Osteoblast (primary cell): ENCODE measurements at places on chromosomes 2 and 18. TPM values are rescaled to one million over a fixed set of nuclear protein-coding genes. Genes with fewer than 3 reads are reported as not detected.

- no peaks in the 10 kb centered on the region for H3K36me3 ChIP-seq
- no peaks in the 10 kb centered on the region for H3K27me3 ChIP-seq
- H3K4me1 ChIP-seq: peaks cover 19% of the 10 kb centered on the region
- peak; percentile 98 for DNase-seq
- H3K27ac ChIP-seq: peak overlapping the region; percentile 70
- no peak overlapping the region for H3K4me3 ChIP-seq
Measured at GRCh38 chr2:128563348-128563687, 244.7 kb upstream of the HS6ST1 start.

DNA sequence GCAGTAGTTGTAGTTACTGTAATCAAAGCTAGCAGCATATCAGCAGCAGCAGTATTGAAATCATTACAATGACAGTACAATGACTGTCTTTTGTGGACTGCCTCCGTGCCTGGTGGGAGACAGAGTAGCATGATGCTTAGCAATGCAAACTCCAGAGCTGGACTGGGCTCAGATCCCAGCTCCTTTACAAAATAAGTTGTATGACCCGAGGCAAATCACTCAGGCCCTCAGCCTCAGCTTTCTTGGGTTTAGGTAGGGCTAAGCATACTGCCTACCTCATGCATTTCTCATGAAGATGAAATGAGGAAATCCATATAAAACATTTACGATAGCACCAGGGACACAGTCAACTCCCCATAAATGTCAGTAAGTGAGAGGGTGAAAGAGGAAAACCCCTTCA, 170.7 kb downstream of the TTC32 start:
- H3K36me3 ChIP-seq: no peaks in the 10 kb centered on the region
- H3K4me3 ChIP-seq: no peak overlapping the region
- no peaks in the 10 kb centered on the region for H3K27me3 ChIP-seq
- no peak for DNase-seq
- H3K4me1 ChIP-seq: peaks cover 17% of the 10 kb centered on the region
- H3K27ac ChIP-seq: no peak overlapping the region

DNA sequence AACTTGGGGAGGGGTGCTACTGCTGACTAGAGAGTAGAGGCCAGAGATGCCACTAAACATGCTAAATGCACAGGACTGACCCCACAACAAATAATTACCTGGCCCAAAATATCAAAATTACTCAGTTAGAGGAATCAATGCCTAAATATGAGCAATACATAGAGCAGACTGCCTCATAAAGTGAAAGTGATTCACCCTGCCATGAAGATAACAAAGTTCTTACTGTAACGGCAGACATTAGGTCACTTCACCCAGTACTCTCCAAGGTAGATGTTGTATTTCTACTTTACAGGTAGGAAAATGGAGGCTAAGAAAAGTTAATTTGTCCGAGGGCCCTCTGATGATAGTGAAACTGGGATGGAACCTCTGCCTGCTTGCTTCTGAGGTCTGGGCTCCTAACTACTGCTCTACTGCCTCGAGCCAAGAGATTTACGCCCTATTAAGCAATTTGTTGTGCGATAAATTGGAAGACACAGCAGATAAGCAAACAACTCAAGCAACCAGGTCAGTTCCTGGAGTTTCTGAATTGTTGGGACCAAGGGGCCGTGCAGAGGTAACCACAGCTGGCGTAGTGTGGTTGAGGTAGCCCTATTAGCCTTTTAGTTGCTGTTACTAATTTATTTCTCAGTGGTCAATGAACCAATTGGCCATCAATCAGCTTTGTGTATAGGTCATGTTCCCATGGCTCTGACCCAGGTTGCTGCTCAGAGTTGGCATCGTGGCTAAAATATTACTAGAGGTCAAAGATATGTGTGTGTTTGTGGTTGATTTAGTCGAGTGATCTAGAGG, 4.8 kb downstream of the DHRS9 start:
- H3K27ac ChIP-seq: peak overlapping the region; percentile 59
- peaks cover 39% of the 10 kb centered on the region for H3K4me1 ChIP-seq
- DNase-seq: no peak
- no peaks in the 10 kb centered on the region for H3K36me3 ChIP-seq
- no peak overlapping the region for H3K4me3 ChIP-seq

- DNase-seq: no peak
- H3K4me1 ChIP-seq: no peaks in the 10 kb centered on the region
- H3K27me3 ChIP-seq: no peaks in the 10 kb centered on the region
- no peak overlapping the region for H3K4me3 ChIP-seq
Measured at GRCh38 chr2:53362934-53363333, 404.7 kb upstream of the CHAC2 start.

GRCh38 chr18:77308216-77308615, 58.6 kb downstream of the GALR1 start:
- H3K27me3 ChIP-seq: no peaks in the 10 kb centered on the region
- DNase-seq: no peak
- no peak overlapping the region for H3K4me3 ChIP-seq
- H3K27ac ChIP-seq: no peak overlapping the region
- no peaks in the 10 kb centered on the region for H3K4me1 ChIP-seq

- no peaks in the 10 kb centered on the region for H3K27me3 ChIP-seq
- H3K4me3 ChIP-seq: no peak overlapping the region
- DNase-seq: peak; percentile 41
- peak overlapping the region; percentile 98 for H3K27ac ChIP-seq
Measured at GRCh38 chr2:20617081-20617575, 33.8 kb downstream of the HS1BP3 start.

DNA sequence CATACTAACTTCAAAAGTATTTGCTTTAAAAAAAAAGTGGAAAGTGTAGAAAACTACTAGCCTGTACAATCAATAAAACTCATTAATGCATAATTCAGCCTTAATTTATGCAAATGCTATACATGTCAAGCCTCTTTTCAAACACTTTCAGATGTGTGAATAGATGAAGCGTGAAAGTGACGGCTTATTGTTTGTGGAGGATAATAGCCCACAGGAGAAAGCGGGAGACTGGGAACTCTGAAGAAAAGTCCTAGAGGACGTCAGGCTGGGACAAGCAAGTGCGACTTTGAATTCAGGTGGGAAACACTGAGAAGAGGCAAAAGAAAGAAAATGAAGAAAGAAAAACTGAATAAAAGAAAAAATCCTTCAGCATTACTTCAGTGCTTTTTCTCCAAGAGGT, 108.5 kb downstream of the STK39 start:
- no peak overlapping the region for H3K27ac ChIP-seq
- no peak overlapping the region for H3K4me3 ChIP-seq
- no peaks in the 10 kb centered on the region for H3K27me3 ChIP-seq
- H3K4me1 ChIP-seq: peaks cover 20% of the 10 kb centered on the region
- no peak for DNase-seq

DNA sequence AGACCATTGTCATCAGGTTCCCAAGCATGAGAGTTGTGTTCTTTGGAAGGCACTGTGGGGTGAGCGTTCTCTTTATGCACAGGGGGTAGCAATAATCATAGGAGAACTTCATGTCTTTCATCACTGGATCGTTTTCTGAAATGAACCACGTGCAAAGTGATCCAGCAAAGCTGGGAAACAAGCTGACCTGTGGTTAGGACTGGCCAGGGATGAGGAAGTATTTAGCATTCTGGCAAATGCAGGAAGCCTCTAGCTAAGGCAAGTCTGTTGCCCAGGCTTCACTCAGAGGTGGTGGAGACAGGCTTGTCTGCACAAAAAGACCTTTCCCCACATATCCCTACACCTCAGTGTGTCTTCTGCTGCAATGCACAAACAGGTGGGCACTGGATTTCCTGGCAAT, 58.6 kb downstream of the MMADHC start:
- DNase-seq: no peak
- H3K4me1 ChIP-seq: no peaks in the 10 kb centered on the region
- H3K4me3 ChIP-seq: no peak overlapping the region
- no peaks in the 10 kb centered on the region for H3K27me3 ChIP-seq

DNA sequence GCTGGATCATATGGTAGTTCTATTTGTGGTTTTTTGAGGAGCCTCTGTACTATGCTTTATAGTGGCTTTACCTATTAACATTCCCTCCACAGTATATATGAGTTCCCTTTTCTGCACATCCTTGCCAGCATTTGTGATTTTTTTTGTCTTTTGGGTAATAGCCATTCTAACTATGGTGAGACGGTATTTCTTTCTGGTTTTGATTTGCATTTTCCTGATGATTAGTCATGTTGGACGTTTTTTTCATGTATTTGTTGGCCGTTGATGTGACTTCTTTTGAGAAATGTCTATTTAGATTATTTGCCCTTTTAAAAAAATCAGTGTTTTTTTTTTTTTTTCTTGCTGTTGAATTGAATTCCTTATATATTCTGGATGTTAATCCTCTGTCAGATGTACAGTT, 31.1 kb downstream of the ACTR3 start:
- no peak overlapping the region for H3K27ac ChIP-seq
- peaks cover 7% of the 10 kb centered on the region for H3K4me1 ChIP-seq
- H3K4me3 ChIP-seq: no peak overlapping the region
- DNase-seq: no peak
- no peaks in the 10 kb centered on the region for H3K27me3 ChIP-seq

GRCh38 chr2:233242231-233242927, 9.1 kb upstream of the ATG16L1 start:
- H3K4me1 ChIP-seq: peaks cover 2% of the 10 kb centered on the region
- no peak overlapping the region for H3K4me3 ChIP-seq
- DNase-seq: no peak
- no peaks in the 10 kb centered on the region for H3K27me3 ChIP-seq
- no peak overlapping the region for H3K27ac ChIP-seq
- no peaks in the 10 kb centered on the region for H3K36me3 ChIP-seq

The PHOSPHO2 gene
- total RNA-seq: 3.6 and 5.0 TPM in 2 replicates

The RFTN2 gene
- 14.5 and 18.6 TPM in 2 replicates for total RNA-seq

The TSPYL6 gene
- total RNA-seq: not detected in 2 replicates

The ANKRD44 gene
- total RNA-seq: 44.5 and 56.3 TPM in 2 replicates

The GNLY gene
- not detected in 2 replicates for total RNA-seq

The PROKR1 gene
- total RNA-seq: not detected in 2 replicates

The AUP1 gene
- 82.9 and 86.3 TPM in 2 replicates for total RNA-seq

The ZDBF2 gene
- total RNA-seq: 9.1 and 12.7 TPM in 2 replicates

The GBX2 gene
- total RNA-seq: not detected in 2 replicates
